H1 (cell line): ENCODE measurements at places on chromosomes 2 and 18.

DNA sequence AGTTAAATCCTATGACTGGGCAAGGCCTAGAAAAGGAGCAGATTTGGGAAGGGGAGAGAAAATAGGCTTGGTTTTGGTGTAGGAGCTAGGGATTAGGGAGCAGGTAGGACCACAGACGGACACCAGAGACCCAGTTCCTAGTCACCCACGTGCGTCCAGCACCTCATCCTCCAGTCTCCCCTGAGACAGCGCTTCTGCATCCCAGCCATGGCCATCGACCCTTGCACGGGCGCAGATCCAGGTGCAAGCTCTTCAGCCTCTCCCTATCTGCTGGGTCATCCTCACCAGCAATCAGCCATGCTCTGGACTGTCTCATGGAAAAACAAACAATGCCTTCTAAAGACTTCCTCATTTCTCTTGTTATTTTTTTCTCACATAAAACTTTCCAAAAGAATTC, 246.8 kb upstream of the RAB6C start:
- no peak for DNase-seq

DNA sequence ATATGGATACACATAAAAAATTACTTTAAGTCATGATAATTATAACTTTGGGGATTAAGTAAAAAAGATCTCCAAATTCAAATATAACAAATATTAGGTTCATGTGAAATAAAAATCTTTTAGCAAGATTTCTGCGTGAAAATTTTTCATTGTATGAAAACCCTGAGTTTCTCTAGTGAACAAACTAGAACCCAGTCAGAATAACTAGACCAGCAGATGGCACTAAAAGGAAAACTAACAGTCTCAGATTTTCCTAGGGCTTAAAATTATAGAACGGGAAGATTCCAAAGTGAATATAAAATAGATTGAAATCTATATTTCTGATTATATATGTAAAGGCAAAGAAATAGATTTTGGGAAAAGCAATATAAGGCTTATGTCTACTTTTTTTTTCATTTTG, 43.3 kb downstream of the TMEM200C start:
- no peak for DNase-seq

DNA sequence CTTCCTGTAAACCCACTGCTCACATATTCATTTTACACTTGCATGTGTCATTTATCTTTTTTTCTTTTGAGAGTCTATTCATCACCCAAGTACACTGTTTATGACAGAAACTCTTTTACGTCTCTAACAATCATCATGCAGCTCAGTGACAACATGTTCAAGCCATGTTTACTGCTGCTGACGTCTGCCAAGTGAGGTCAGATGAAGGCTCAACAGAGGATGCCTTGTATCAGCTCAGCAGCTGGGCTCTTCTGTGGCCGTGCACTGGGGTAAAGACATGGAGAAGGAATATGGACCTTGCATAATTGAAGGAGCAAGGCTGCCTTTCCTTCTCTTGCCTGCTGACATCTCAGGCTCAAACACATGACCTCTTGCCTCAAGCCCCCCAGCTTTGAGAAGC, 99.6 kb downstream of the ADD2 start:
- DNase-seq = no peak

DNA sequence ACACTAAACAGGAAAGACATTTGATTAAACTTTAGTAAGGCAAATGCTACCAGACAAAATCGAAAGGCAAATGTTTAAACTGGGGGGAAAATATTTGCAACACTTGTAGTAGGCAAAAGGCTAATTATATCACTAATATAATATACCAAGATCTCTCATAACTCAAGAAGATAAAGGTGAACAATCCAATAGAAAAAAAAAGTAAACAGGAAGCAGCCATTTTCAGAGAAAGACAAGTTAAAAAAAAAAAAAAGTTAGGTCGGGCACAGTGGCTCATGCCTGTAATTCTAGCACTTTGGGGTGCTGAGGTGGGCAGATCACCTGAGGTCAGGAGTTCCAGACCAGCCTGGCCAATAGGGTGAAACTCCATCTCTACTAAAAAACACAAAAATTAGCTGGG, 4.4 kb upstream of the ACTG2 start:
- DNase-seq = no peak

GRCh38 chr18:778194-778927, 33.7 kb downstream of the YES1 start:
- DNase-seq = no peak

DNA sequence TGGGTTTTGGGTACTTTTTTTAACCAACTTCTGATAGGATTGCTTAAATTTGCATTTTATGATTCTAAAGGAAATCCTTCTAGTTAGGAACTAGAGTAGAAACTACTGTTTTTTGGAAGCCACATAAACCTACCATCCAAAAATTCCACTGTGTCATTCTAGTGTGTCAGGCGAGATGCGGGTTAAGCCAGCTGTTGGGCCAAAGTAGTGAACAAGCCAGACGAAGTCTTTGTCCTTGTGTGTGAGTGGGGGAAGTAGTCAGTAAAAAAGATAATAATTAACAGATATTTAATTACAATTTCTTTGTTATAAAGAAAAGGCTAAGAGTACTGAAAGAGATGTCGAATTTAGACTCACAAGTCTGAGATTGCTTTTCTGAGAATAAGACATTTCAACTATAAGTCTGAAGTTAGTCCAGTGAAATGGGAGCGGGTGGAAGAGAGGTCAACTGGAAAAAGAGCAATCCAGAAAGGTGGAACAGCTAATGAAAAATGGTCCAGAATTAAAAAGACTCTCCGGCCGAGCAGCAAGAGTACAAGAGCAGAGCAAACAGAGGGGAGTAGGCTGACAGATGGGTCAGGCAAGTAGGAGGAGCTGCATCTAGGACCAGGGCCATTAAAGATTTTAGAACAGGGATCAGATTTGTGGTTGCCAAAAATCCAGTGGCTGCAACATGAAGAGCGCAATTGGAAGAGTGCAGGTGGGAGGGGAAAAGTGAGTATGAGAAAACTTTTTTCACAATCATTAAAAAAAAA, 1.5 kb downstream of the EPB41L5 start:
- no peak for DNase-seq

- no peak for DNase-seq
These were observed 1985.1 kb upstream of the PIK3C3 start for GRCh38 chr18:39969803-39970494.

DNA sequence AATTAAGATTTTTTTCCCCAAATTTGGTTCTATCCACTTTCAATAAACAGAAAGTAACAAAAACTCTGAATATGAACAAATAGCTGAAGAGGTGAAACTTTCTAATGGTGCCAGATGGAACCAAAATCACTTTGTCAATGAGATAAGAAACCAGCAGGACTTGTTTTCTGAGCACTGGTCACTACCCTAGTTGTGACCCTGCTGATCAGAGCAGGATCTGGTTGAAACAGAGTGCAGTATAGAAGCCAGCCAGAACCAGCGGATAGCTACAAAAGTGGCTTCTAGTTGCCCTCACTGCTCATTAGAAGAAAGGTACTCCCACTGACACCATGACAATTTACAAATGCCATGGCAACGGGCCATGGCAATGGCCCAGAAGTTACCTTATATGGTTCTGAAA, 158.3 kb upstream of the PIEZO2 start:
- DNase-seq = no peak

- DNase-seq = no peak
These were observed 19.1 kb downstream of the LIMS1 start for GRCh38 chr2:108553209-108553919.

- DNase-seq = no peak
These were observed 11.7 kb upstream of the NUP35 start for GRCh38 chr2:183112577-183112976.

DNA sequence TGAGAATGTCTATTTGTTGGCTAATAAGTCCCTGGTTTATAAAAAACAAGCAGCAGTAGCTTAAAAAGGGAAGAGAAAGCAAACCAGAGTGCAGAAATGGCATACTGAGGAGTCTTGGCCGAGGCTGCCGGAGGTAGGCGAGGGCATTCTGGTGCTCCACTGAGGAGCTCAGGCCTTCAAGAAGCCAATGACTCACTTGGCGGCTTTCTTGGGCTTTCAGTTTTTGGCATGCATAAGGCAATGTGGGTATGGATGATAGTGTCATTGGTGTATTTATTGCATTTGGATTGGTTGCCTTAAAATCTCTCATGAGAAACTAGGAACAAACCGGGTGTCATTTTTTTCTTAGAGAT, 119.6 kb upstream of the ARL5A start:
- DNase-seq = no peak

DNA sequence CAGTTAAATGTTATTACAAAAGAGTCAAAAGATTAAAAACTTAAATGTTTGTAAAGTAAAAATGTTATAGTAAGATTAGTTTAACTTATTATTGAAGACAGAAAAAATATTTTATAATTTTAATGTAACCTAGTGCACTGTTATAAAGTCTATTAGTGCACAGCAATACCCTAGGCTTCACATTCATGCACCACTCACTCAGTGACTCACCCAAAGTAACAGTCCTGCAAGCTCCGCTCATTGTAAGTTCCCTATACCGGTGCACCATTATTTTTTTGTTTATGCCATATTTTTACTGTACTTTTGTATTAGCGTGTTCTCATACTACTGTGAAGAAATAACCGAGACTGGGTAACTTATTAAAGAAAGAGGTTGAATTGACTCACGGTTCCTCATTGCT, 759.7 kb upstream of the CDH7 start:
- no peak for DNase-seq

GRCh38 chr2:177338177-177338721, 54.3 kb upstream of the AGPS start:
- no peak for DNase-seq
